ENCODE measurements at places on chromosomes 2 and 18.

DNA sequence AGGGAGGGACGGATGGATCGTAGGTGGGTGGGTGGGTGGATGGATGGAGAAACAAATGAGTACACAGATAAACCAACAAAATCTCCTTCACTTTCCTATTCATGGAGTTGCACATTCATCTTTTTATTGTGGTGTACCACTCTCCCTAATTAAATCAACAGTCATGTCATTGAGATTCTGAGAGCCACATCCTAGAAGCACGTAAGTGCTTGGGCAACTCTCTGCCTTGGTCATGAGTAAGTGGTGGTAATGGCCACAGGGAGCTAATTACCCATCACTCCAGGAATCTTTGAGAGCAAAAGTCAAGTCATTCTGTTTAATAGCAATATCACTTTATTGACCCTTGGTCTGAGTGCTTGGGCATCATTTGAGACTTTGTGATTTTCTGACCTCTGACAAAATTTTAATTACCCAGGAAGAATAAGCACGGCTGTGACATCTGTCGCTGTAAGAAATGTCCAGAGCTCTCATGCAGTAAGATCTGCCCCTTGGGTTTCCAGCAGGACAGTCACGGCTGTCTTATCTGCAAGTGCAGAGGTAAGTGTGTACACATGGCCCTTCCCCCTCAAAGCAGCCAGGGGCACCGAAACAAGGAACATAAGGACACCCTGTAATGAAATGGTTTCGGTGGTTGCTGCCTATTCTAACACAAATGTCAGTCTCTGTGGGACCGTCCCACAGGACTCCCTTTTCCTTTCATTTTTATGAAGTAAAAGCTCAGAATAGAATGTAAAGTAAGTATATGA is 85.9 kb downstream of the FEZ2 start:
- DNase-seq: no peak

GRCh38 chr2:144508172-144508851 is 11.6 kb downstream of the ZEB2 start:
- no peak for DNase-seq

- no peak for DNase-seq
These were observed 289.6 kb downstream of the CDH2 start for GRCh38 chr18:27887287-27887686.

GRCh38 chr18:7772510-7772888 is 205.4 kb downstream of the PTPRM start:
- DNase-seq: no peak

DNA sequence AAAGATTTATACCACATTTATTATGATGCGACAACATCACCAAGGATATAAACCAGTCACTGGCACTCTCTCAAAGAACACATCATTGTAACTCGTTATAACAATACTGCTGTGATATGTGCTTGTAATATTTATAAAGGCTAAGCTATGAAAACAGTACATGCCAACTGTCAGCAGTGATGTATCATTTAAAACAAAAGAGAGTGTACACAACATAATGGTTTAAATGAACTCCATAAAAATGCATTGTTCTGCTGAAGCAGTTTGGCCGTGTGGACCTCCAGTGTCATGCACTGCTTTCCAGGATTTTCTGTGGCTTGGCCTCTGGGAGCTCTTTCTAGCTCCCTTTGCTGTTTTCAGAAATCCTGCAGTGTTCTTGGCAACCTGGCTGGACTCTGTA is 215.6 kb downstream of the MTX2 start:
- DNase-seq: no peak

DNA sequence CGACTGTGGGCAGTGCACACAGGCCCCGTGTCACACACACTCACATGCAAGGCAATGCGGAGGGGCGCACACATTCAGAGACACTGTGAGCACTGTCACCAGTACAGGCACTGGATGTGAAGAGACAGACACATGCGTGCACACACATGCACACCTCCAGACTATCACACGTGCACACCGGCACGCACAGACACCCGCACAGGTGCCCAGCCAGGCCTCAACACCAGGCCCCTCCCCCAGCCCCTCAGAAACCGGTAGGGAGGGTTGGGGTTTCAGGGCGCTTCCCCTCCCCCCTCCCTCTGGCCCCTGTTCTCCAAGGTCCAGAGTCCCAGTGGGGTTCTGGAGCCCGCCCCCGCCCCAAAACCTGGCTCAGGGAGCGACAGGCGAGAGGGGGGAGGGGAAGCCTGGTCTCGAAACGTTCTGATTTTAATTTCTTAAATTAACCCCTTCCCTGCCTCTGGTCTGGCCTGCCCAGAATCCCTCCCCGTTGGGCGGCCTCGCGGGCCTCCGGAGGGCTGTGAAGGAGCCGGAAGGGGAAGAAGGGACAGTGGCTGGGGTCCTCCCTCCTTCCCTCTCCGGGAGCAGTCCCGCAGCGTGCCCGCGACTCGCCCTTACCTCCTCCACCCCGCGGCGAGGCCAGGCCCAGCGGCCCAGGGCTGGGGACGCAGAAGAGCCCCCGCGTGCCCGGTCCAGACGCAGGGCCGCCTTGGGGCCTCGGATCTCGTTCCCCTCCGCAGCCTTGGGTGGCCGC is 558 bp downstream of the FBXO41 start:
- no peak for DNase-seq

- DNase-seq: no peak
These were observed 67.6 kb downstream of the SDC1 start for GRCh38 chr2:20157193-20157891.

DNA sequence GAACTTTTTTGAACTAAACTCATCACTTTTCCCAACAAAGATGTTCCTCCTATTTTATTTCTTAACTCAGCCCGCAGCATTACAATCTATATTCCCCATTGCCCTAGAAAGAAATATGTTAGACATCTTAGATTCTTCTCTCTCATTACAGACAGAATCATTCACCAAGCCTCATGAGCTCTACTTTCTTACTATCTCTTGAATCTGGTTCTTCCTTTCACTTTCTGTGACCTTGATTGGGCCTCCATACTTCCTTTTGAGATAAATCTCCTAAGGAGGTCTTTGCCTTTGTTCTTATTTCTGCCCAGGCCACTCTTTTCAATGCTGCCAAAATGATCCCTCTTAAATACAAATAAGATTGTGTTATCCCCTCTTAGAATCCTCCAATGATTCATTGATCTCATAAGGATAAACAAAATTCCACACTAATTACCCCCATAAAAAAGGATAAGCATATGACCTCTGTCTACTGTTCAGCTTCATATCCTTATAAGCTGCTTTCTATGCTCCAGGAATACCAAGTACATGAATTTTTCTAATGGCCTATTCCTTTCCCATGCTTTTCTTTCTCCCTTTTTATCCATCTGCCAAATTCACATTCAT is 400.0 kb downstream of the ARHGAP15 start:
- DNase-seq: no peak

DNA sequence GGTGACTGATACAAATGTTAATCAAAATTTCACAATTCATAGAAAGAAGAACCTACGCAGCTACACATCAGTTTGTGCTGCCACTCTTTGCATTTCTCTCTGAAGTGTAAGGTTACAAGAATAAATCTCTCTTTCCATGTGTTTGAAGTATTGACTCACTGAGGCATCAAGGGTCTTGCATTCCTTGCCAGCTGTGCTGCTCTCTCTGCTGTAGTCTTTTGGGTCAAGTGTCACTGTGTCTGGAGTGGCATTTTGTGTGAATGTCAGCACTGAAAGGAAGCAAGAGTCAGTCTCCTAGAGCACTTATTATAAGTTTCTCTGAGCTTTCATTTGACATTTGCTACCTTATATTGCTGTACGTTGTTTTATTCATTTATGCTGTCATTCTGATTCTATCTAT is 1696.1 kb upstream of the LRRTM1 start:
- DNase-seq: no peak

GRCh38 chr2:47344890-47345589 is 57.9 kb upstream of the MSH2 start:
- DNase-seq: peak; percentile 58

DNA sequence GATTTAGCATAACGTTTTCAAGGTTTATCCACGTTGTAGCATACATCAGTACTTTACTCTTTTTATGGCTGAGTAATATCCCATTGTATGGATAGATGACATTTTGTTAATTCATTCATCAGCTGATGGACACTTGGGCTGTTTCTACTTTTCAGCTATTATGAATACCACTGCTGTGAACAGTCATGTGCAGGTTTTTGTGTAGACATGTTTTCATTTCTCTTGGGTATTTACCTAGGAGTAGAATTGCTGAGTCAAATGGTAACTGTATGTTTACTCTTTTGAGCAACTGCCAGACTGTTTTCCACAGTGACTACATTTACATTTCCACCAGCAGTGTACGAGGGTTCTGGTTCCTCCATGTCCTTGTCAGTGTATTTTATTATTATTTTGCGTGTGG is 33.9 kb downstream of the COX7A2L start:
- no peak for DNase-seq

DNA sequence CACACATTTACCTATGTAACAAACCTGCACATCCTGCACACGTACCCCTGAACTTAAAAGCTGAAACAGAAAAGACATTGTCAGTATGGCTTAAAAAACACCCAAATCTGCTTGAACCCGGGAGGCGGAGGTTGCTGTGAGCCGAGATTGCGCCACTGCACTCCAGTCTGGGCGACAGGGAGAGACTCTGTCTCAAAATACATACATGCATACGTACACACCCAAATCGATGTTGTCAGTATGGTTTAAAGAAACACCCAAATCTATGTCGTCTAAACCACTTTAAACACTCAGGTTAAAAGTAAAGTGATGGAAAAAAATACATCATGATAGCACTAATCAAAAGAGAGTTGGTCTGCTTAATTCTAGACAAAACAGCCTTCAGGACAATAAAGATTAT is 257.5 kb downstream of the RPRM start:
- no peak for DNase-seq

- no peak for DNase-seq
These were observed 42.7 kb downstream of the BCL11A start for GRCh38 chr2:60510713-60511112.

DNA sequence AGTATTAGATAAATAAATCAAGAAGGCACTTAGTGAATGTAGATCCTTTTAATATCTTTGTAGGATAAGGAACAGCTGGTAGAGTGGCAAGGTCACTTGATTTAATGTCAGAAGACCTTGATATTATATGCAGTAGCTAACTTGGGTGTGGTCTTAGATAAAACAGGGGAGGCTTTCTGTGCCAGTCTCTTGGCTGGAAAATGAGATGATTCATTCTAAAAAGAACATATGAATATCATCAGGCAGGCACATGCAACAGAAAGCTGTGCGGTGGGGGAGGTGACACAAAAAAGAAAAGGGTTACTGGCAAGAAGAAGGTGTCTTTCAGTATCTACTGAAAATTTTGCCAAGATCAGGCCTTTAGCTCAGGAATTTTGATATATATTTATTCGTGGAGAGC is 931.7 kb upstream of the CELF4 start:
- no peak for DNase-seq

- no peak for DNase-seq
These were observed 1.3 kb downstream of the HS6ST1 start for GRCh38 chr2:128317181-128317898.

- no peak for DNase-seq
These were observed 322.8 kb upstream of the TANK start for GRCh38 chr2:160837416-160837815.

DNA sequence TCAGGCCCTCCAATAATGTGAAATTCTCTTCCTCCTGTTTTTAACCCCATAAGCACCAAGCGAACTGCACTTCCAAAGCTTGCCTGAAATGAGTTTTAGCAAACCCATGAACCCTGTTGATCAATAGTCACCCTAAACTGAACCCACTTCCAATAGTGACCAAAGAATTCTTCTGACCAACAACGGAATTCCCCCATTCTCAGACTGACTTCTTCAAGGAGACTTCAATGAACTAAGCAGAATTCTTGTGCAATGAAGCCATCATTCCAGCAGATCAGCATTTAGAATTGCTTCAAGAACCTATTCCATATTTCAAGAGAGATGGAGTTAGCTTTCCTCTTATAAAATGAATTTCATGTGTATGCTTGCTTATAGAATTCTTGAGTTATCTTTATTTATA is 176.9 kb upstream of the FN1 start:
- DNase-seq: no peak

GRCh38 chr2:74532222-74532621 is 2.5 kb downstream of the HTRA2 start:
- no peak for DNase-seq

GRCh38 chr2:167965907-167966761 is 281.3 kb downstream of the STK39 start:
- no peak for DNase-seq

DNA sequence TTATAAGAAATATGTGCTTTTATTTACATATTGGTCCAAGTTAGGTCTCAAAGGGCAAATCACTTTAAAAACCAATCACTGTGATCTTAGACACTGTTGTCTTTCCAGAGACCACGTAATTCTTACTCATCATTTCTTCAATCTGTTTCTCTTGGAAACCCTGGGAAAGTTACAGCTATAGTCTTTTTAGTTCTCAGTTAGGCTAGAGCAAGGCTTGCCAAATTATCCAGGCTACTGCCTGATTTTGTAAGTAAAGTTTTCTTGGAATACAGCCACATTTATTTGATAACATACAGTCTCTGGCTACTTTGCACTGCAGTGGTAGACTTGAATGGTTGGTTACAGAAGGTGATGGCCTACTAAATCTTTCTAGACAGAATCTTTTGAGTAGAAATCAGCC is 106.0 kb downstream of the KIAA1328 start:
- DNase-seq: no peak

DNA sequence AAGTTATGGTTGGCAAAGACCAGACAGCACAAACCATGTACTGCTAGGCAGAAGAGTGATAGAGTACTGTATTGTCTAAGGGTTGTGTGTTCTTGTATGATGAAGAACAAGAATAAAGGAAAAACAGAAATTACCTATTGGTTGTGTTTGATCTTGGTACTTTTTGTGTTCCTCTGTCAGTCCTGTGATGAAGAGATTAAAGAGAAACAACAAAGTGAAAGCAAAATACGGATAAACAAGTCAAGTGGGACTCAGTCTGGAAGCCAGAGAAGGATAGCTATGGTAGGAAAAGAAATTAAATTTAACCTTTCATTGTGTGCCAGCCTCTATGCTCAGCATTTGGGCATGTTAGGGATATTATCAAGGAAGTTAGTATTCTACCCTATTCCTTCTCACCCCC is 413.1 kb downstream of the PARD3B start:
- DNase-seq: no peak

- no peak for DNase-seq
These were observed 124.8 kb upstream of the B3GNT2 start for GRCh38 chr2:62071126-62071598.

DNA sequence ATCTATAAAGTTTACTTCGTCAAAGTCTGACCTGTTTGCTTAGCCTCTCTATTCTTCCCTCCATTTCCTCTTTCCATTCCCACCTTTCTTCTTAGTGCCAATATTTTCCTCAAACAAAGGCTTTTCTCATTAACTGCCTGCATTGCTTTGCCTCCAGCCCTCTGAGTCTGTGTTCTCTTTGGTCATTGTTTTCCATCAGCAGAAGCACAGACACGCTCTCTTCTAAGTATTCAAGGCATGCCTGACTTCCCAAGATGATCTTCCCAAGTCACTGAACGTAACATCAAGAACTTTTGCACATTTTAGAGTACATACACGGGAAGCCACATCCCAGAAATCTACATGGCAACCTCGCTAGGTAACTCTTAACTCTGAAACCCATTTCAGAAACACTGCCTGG is 32.6 kb upstream of the ANXA4 start:
- DNase-seq: no peak

Measured in nucleus accumbens (tissue), 56 donors.